Fibroblast of skin of left biceps (primary cell): ENCODE measurements at places on chromosomes 12 and 14.

- no peak for DNase-seq
Measured at GRCh38 chr14:62053188-62053587, 291.0 kb downstream of the SNAPC1 start.

DNA sequence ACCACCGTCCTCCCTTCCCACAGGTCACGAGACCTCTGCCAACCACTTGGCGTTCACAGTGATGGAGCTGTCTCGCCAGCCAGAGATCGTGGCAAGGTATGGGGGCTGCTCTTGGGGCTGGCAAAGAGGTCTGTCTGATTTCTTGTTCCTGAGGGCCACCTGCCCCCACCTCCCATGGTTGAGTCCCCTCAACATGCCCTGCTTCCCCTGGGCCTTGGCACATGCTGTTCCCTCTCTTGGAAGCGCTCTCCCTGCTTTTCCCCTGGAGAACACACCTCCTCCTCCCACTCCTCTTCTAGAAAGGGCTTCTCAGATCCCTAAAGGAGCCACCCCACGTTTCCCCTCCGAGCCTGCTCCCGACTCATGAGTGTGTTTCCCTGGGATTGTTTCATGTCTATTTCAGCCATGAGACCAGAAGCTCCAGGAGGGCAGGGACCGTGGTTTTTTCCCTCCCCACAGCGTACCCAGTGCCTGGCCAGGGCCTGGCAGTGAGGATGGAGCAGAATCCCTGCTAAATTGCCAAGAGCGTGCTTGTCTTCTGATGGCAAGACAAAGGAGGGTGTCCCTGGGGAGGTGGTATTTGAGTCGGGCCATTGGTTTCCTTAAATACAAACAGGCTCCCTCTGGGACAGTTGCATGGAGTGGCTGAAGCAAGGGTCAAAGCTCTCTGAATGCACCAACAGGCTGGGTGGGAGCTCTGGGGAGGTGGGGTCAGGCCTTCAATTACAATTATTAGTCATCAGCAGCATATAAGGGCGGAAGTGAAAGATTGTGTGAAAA lies 34.1 kb downstream of the CYP46A1 start:
- DNase-seq = no peak

- no peak for DNase-seq
Measured at GRCh38 chr12:58633479-58633878, 286.8 kb downstream of the LRIG3 start.

DNA sequence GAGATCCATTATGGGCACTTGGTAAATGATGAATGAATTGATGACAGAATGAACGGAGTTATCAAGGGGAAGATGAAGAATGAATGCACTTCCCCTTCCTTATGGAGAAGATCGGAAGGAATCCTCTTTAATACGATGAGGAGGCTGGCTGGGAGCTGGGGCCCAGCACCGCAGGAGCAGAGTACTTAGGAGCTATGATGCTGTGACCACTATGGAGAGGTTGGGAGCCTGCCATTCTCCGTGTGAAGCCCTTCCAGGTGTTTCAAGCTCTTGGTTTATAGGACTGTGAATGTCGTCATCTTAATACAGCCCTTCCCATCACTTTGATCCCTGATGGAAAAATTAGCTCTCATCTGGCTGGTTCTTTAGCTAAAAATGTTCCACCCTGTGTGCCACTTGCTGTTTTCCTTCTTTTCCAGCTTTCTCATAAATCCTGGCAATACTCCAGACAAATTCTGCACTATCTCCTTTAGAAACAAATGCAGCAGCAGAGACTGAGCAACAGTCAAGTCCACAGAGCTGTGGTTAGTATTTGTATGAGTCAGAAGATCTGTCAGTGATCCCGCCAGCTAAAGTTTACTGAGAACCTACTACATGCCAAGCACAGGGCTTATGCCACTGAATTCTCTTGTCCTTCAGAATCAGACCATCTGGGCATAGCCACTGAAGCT lies 263.1 kb upstream of the CRY1 start:
- peak; percentile 38 for DNase-seq
